ENCODE measurements at places on chromosomes 13 and 19.

DNA sequence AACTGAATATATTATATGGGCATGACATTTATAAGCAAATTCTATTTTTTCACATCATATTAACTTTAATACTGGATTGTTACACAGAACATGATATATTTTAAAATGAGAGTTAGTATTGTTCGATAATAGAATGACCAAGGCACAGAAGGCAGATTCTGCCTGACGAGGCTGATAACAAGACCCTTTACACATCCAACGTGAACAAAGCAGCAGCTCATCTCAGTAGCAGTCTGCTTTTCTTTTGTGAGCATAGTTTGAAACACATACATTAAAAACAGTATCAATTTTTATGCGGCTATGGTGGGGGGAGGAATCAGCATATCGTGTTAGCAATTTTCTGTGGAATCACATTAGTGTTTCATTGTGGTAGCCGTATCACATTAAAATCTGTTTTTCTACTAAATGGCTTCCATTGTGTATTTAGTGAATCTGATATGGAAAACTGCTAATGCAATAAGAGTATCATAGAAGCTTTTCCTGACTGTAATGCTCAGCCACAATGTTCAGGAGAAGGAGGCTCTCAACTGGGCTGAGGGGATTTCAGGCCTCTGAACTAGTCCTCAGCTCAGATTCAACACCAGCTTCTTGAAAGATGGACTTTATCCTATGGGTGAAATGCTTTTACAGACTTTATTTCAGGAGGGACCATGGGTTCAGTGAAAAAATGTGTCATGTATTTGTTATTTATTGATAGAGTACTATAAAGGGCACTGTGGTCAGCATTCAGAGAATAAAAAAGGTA lies 4.0 kb downstream of the SMAD9 start:
- no peak for DNase-seq

GRCh38 chr13:45015300-45015699 lies 26.0 kb downstream of the GPALPP1 start:
- DNase-seq = no peak

DNA sequence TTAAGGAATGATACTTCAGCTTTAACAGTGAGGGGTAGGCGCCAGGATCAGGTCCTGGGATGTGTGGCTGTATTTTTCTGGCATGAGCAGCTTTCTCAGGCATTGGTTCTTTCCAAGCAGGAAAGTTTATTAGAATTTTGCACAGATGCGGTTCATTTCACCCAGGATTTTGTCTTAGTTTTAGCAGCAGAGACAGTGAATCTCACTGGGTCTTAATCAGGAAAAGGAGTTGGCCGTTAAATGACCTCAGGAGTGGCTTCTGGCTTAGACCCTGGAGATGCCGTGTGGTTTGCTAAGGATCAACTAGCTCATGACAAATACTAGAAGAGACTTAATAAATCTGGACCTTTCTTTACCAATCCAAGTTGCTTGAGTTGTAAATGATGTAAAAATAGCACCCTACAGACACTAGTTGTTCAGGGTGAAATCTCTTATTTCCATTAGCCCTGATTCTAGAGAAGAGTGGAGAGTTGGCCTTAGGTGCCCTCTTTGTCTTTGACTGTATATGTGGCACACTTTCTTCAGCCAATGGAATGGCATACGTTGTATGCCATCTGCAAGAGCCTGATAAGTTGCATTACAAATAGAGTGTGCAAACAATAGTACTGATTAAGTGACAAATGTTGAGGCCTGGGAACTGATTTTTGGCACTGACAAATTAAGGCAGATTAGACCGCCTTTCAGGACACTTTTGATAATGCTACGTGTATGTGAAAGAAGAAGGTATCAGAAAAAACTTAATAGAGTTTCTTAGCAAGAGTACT lies 34.0 kb downstream of the LRCH1 start:
- no peak for DNase-seq

GRCh38 chr19:938233-938923 lies 12.5 kb downstream of the ARID3A start:
- no peak for DNase-seq

DNA sequence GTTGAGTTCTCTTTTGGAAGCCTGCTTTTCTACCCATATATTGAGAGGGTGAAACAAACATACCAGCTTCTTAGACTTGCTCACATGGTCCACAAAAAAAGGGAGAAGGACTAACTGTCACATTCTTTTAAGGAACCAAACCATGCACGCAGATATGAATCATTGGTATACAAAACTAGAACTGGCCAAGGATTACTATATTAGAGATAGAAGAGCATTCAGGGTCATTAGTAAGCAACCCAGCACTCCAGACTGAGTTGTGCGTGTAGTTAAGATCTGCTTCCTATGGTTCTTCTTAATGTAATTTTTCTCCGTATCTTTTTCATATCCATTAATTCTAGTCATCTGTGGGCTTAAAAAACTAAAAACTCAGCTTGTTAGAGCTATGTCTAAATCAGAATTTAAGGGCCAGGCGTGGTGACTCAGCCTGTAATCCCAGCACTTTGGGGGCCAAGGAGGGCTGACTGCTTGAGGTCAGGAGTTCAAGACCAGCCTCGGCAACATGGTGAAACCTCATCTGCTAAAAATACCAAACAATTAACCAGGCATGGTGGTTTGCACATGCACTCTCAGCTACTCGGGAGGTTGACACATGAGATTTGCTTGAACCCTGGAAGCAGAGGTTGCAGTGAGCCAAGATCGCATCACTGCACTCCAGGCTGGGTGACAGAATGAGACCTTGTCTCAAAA lies 19.6 kb downstream of the ALG5 start:
- DNase-seq = no peak
